ENCODE measurements at places on chromosomes 12 and 14.

DNA sequence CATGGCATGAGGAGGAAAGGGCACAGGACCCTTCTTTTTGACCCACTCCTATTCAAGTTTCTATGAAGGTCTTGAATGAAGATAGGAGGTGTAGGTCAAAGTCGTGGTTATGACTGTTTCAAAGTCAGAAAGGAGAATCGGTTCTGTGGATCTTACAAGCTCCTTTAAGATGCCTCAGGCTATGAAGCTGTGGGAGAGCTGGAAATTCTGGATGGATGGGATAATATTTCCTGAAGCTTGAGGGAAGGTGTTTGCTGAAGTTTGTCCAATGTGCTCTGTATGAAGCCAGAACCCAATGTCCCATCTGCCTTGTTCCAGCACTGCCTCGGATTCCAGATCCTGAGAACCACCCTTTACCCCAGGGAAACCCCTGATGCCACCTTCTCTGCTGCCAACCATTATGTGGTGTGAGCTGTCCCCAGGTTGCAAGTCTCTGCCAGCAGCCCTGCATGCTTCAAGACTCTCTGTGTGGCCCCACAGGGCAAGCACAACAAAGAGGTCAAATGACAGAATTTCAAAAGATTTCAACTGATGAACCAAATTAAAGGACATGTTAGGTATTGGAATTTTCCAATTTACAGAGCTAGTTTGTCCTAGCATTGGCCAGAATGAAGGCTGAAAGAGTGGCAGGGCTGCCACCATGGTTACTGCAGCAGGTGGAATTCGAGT, 472.0 kb downstream of the RGS6 start:
- DNase-seq: no peak

DNA sequence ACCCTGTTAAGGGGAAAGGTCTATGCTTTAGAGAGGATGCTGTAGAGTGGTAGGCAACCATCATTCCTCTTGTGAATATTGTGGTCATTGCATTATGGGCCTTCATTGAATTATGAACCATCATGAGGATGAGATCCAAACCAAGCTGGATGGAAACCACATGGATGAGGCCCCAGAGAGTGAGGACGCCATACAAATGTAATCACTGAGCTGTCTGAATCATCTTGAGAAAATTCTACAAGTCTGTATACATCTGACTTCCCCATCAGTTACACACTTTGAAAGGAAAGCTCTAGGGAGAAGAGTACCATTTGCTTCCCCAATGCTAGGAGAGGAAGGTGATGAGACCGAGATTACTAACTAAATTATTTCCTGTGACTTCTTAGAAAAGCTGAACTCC, 172.9 kb downstream of the CACNA1C start:
- DNase-seq: no peak

DNA sequence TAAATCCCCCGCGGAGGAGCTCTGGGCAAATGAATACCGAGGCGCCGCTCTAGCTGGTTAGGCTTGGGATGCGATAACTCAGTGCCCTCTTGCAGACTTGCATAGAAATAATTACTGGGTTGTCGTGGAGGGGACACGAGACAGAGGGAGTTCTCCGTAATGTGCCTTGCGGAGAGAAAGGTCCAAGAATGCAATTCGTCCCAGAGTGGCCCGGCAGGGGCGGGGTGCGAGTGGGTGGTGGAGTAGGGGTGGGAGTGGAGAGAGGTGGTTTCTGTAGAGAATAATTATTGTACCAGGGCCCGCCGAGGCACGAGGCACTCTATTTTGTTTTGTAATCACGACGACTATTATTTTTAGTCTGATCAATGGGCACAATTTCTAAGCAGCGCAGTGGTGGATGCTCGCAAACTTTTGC, 2.5 kb upstream of the TBX5 start:
- no peak for DNase-seq

DNA sequence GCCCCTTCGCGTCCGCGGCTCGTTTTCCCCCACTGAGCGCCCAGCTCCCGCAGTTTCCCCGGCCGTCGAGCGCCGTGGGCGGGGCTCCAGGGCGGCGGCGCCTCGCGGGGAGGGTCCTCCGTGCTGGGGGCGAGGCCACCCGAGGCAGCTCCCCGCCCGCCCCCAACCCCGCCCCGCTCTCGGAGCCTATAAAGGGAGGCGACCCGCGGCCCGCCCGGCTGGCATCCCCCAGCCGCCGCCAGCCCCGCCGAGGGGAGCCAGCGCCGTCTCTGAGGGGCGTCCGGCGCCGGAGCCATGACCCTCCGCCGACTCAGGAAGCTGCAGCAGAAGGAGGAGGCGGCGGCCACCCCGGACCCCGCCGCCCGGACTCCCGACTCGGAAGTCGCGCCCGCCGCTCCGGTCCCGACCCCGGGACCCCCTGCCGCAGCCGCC, at the start of gene TAMALIN:
TAMALIN (plus strand) TSS at position 221 of the 432 bp plus-strand sequence; CDS start at position 295, 74 bp downstream.
- DNase-seq: peak; percentile 81
